ENCODE measurements at places on chromosomes 4 and X.

- no peak for DNase-seq
Observed at GRCh38 chr4:183522821-183523220, 18.0 kb downstream of the ING2 start.

DNA sequence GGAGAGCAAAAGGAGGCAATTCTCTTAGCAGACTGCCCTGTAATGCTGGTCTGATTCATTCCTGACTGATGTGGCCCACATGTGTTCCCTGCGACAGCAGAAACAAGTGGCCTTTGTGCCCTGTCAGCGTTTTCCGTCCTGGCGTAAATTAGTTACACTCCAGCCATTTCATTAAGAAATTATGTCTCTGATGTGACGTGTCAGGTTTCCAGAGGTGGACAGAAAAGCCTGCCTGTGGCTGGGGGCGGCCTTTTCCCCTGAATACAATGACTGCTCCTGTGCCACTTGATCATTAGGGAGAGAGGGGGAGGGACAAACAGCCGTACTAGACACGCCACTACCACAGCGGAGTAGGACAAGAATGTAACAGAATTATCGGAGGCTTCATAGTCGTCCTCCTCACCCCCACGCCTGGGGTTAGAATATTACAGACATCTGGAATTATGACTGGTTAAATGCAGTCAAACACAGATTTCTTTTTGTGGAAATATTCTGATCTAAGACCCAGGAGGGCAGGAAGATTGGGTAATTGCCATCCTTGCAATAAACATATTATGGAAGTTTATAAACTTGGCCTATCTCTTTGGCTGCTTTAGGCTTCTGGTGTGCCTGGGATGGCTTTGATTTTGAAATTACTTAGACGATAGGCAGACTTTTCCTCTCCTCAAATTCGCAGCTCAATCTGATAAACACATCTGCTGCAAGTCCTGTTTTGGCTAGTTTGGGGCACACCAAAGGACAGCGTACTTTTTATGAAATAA is 146.2 kb upstream of the BCOR start:
- no peak for DNase-seq

GRCh38 chr4:150217192-150217591 is 138.9 kb downstream of the DCLK2 start:
- DNase-seq, result peak; percentile 34

- no peak for DNase-seq
Observed at GRCh38 chr4:113733685-113734084, 27.9 kb downstream of the CAMK2D start.

- DNase-seq, result no peak
Observed at GRCh38 chrX:72126048-72126415, 5.7 kb downstream of the RTL5 start.

DNA sequence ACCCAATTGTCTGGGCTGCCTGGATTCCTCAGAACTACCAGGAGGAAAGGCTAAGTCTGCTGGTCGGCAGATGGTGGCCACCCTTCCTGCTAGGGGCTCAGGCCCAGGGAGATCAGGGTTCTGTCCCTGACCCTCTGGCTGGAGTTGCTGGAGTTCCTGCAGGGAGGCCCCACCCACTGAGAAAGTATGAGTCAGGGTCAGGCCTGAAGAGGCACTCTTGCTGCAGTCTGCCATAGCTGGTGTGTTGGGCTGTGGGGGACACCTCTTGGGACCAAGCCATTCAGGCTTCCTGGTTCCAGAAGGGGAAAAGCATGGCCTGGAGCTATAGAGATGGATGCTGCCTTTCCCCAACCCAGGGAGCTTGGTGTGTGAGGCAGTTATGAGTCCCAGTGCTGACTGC is 40.4 kb upstream of the PCDH18 start:
- DNase-seq, result no peak

GRCh38 chrX:38750551-38750950 is 50.7 kb upstream of the MID1IP1 start:
- no peak for DNase-seq

- DNase-seq, result no peak
Observed at GRCh38 chr4:168646001-168646768, 149.3 kb downstream of the PALLD start.

GRCh38 chrX:3136161-3136961 is 95.1 kb downstream of the ARSF start:
- DNase-seq, result no peak

DNA sequence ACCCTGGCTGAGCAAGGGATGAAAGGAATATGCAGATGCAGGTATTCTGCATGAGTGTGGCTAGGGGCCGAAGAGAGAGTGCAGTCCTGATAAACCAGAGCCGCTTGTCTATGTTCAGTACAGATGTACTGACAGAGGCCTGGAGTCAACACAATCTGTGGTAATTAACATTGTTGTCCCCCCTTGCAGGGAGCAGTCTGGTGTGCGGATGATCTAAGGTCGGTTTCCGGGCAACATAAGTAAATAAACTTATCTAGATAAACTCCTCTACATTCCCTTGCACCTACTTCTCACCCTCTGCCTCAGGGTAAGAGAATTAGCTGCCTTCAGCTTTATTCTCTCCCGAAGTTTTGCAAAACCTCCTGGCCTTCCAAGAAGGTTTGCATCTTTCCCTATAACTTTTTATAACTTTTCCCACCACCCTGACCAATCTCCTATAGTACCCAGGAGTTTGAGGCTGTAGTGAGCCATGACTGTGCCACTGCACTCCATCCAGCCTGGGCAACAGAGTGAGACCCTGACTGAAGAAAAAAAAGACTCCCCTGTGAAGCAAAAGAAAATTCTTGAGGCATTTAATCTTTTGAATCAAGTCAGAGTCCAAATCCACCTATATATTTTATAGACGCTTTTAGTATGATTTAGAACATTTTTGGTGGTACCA is 26.6 kb downstream of the SNX25 start:
- peak; percentile 41 for DNase-seq

GRCh38 chr4:160316036-160316435 is 1213.2 kb downstream of the RAPGEF2 start:
- DNase-seq, result no peak

GRCh38 chr4:169068423-169068822 is 58.4 kb upstream of the CBR4 start:
- DNase-seq, result no peak

GRCh38 chr4:21949073-21949457 is 493 bp upstream of the KCNIP4 start:
- DNase-seq, result no peak

GRCh38 chrX:118437283-118437682 is 58.3 kb upstream of the DOCK11 start:
- no peak for DNase-seq

GRCh38 chr4:10212901-10213300 is 96.3 kb upstream of the WDR1 start:
- no peak for DNase-seq

- no peak for DNase-seq
Observed at GRCh38 chr4:116118221-116118620, 967.2 kb downstream of the TRAM1L1 start.

GRCh38 chr4:4855301-4856070 is 4.0 kb upstream of the MSX1 start:
- DNase-seq, result no peak

DNA sequence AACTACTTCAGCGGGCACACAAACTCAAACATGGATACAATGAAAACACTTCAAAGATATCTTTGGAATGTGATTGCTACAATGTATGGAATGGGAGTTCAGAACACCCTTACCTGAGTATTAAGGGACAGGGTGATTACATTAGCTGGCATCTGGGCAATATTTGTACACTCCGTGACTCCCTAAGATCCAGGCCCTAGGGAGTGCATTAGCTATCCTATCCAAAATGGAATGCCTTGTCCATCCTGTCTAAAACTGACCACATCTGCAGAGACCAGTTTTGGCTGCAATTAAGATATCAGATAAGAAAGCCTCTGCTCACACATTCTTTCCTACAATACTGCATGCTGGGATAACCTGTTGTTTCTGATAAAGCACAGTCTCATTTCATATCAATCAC is 176.6 kb upstream of the EMCN start:
- no peak for DNase-seq

DNA sequence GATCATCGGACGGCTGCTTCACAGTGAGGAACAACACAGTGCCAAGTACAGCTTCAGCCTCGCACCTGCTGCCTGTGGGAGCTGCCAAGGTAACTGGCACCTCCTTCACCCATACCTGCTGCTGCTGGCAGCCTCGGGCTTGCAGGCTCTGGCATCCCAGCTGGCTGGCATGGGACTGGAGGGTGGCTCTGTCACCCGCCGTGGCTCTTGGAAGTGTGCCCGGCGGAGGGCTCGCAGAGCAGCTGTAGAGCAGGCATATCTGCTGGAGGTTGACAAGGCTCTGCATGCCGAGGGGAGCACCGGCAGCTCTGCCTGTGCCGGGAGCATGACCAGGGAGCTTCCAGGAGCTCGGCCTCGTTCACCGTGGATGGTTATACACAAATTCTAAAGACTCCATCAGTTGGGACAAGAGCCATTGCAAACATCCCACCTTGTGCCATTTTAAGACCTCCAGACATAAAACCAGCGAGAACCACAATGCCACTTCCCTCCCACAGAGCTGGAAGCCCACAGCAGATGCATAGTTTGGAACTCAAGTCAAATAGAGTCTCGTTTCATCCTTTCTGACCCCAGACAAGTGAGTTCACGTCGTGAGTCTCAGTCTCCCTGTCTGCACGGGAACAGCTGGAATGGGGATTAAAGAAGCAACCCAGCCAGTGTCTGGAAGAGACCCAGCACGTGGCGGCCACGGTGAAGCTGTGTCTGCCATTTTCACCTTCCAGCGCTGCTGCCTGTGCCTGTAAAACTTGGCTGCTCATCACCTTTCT is 84.3 kb upstream of the PSAPL1 start:
- DNase-seq, result no peak

GRCh38 chr4:2834001-2834921 is 9.4 kb upstream of the ADD1 start:
- DNase-seq, result no peak

DNA sequence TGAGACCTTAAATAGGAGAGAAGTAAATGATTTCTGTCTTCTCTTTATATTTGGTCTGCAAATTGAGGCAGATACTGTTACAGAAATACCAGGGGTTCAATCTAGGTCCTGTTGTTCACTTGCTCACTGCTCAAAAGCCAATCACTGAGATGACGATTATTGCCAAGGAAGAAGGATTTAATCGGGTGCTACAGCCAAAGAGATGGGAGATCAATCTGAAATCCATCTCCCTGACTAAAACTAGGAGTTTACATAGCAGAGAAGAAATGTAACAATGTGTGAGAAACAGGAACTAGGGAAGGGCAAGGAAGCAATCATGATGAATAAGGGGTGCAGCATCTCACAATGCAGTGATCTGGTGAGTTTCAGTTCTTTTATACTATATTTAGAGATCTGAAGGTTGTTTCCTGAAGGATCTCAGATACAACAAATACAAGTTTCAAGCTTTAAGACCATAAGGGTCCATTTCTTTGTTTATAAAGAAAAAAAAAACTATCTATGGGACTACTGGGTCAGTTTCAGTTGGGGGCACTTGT is 117.9 kb upstream of the FAM9B start:
- no peak for DNase-seq

GRCh38 chrX:51608126-51608525 is 10.6 kb downstream of the CENPVL3 start:
- no peak for DNase-seq

DNA sequence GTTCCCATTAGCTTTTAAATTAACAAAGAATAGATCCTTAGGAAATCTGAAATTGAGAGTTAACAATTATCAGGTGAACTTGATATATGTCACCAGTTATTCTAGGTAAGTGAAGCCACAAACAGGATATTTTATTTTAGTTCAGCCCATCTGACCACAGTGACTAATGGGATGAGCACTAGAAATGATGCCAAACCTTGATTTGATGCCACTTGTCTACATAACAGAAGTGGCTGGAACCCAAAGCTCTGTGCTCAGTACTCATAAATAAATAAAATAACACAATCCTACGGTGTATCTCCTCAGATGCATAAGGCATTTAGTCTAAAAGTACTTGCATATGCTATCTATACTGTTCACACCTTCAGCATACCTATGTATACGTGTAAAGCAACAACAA is 12.2 kb downstream of the SLITRK4 start:
- DNase-seq, result no peak

GRCh38 chr4:55618546-55619143 is 17.5 kb downstream of the NMU start:
- no peak for DNase-seq

- peak; percentile 37 for DNase-seq
Observed at GRCh38 chrX:14032406-14032805, 2.7 kb upstream of the GEMIN8 start.

- no peak for DNase-seq
Observed at GRCh38 chrX:13754765-13755164, 20.2 kb downstream of the OFD1 start.

- no peak for DNase-seq
Observed at GRCh38 chr4:138894011-138894410, 121.6 kb upstream of the NOCT start.

DNA sequence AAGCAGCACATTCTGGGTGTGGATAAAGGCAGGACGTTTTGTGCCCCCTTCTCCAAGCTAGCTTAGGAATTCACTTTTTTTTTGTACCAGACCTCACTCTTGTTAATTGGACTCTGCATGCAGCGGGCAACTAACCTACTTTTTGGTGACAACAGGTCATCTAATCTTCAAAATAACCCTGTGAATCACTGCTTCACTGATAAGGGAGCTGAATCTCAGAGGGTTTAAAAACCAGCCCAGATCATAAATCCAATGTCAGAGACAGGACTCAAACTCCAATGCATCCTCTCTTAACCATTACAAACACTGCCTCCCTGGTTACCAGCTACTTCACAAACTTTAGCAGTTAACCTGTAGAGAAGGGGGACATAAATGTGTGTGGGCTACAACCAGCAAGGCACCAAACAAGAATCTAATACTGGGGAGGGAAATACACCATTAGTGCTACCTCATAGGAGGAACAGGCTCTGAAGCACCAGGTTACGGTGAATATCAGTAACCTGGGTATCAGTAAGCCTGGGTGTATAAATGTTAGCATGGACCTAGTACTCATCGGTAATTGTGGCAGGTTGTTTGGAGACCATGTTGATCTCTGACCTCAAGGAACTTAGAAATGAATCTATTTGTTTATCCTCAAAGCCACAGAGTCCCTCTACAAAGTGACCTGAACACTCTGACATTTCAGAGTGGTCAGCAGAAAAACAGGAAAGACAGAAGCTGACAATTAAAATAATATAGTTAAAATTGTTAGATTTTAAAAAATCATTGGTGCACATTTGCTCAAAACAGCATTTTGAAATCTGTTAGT is 2.6 kb downstream of the TIFA start:
- DNase-seq, result no peak

GRCh38 chr4:43481526-43481925 is 589.0 kb downstream of the GRXCR1 start:
- no peak for DNase-seq

- DNase-seq, result no peak
Observed at GRCh38 chr4:145487631-145488030, 6.0 kb downstream of the SMAD1 start.
